ENCODE measurements at places on chromosomes 7 and 10.
A peak's percentile ranks its signal among the peaks of the same experiment; 100 is the strongest.

DNA sequence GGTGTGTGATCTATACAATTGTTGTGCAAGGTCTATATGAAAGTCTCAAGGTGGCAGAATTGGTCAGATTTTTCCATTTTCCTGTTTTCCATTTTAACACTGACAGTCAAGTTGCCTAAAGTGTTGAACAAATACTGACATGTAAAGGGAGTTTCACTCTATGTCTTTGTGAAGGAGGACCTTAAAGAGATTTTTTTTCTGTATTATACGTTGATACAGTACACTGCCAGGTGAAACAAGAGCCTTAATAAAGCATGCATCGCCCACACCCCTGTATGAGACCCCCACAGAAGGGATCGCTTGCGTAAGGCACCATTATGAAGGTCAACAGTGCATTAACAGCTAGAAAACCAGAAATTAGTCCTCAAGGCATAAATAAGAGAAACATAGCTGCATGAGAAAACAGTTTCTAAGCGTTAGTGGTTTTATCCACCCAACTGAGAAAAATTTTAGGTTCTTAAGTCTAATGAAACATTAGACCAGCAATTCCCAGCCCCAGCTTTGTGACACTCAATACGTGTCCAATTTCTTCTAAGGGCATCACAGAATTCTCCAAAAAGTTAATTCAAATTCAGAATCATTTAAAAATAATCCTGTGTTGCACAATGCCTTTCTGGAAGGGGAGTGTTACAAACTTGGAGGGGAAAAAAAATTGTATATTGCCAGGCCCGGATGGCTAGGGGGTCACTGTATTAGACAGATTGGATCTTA lies 6.9 kb downstream of the KLF6 start:
- DNase-seq, result no peak

DNA sequence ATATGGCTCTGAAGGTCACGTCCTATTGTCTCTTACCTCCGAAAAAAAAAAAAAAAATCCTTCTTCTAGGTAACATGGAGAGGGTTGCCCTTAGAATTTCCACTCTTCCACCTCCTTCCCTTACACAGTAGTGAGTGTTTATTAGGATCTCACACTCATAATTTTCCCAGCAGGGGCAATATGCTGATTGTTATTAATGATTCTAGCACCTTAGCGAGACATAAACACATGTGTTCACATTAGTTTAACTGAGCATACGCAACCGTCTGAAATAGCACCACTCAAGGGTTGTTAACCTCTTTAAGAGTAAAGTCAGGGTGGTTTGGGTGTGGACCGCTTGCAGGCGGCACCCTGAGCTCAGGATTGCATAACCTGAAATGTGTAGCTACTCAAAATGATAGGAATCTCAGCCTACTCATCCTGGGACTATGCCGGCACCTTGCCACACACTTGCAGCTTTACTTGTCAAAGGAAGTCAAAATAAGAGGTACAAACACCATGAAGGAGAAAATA lies 52.2 kb downstream of the CPEB3 start:
- DNase-seq, result peak; percentile 78

GRCh38 chr10:33773886-33774480 lies 439.5 kb upstream of the NRP1 start:
- DNase-seq, result no peak

- peak; percentile 46 for DNase-seq
These were observed 1080.9 kb upstream of the C7orf33 start for GRCh38 chr7:147509541-147510200.

DNA sequence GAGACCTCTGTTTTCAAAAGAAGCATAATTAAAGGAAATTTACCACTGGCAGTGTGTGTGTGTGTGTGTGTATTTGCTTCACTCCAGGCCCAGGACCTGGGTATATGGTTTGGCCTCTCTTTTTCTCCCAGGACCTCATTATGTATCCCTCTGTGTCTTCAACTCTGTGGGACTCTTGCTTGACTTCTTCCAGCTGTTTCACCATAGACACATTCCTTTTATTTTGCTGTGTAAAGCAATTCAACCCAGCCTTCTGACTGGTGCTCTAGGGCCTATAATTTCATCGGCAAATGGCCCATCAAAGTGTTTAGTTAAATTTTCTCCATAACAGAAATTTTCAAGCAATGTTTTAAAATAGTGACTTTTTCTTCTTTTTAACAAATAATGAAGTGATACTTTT lies 954.3 kb downstream of the CNTNAP2 start:
- DNase-seq, result no peak

DNA sequence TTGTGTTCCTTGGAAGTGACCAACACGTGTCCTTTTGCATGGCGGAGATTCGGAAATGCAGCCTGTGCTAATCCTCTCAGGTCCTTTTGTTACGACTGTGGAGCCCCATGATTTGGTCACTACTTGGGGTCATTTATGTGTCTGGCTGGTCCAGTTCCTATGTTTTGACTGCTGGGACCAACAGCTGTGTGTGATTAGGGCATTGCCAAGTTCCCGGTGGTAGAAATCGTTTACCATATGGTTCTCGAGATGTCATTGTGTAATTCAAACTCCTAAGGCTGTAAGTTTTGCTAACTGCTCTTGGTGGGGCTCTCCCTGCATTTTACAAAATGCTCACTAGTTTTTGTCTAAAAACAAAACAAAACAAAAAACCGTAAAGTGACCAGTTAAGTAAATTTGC lies 62.0 kb downstream of the CCNY start:
- peak; percentile 58 for DNase-seq

Data from AG20443 (cell line).